GM12891 (cell line): ENCODE measurements at places on chromosomes 11 and 22.

DNA sequence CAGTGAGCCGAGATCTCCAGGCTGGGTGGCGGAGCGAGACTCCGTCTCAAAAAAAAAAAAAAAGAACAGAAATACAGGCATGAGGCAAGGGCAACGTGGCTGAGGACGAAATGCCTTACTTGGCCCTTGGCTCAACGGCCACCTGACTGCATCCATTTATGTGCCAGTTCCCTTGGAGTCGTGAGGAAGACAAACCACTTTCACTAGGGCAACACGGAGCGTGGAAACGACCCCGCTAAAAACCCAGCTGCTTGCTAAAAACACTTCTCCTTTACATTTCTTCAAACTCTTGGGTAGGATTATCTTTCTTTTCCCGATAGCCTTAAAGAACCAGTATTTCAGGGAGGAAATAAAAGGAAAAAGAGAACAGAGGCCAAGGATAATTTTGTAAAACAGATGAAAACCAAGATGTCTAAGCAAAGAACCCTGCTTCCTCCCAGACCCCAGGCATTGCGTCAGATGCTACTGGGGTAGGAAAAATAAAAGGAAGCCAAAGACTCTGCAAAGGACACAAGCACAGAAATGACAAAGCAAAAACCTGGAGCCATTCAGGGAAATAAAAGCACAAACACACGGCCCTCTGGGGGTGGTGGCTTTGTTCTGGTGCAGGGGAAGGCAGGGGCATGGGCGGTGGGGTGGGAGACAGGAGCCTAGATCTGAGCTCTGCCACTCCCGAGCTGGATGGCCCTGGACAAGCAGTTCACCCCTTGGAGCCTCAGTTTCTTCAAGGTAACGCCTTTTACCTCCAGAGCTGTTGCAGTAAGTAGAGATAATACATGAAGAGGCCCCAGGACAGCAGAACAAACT, 37.0 kb downstream of the PC start:
- DNase-seq, result no peak

- no peak for DNase-seq
Measured at GRCh38 chr22:33447733-33448132, 389.6 kb upstream of the SYN3 start.

- no peak for DNase-seq
Measured at GRCh38 chr11:36441610-36442208, 68.4 kb downstream of the TRAF6 start.

DNA sequence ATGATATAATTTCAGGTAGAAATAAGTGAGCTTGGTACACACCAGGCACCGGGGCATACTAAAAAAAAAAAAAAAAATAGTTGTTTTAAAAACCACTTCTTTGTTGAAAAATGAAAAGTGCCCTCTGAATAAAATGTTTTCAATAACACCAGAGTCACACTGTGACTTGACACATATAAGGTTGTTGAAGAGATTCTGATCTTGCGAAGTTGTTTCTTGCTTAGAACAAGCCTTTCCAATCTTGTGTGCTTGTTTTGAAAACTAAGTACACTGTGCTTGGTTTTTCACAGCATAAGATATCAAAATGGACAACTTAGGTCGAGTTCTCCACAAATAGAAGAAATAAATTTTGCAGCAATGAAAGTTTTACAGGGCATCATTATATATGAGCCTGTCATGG, 17.0 kb downstream of the PDGFD start:
- no peak for DNase-seq

- no peak for DNase-seq
Measured at GRCh38 chr11:107705027-107705426, 6.8 kb downstream of the SLN start.

- DNase-seq, result no peak
Measured at GRCh38 chr11:46677991-46678740, 22.3 kb downstream of the ARHGAP1 start.

GRCh38 chr11:17807034-17807433, 72.5 kb downstream of the KCNC1 start:
- no peak for DNase-seq

DNA sequence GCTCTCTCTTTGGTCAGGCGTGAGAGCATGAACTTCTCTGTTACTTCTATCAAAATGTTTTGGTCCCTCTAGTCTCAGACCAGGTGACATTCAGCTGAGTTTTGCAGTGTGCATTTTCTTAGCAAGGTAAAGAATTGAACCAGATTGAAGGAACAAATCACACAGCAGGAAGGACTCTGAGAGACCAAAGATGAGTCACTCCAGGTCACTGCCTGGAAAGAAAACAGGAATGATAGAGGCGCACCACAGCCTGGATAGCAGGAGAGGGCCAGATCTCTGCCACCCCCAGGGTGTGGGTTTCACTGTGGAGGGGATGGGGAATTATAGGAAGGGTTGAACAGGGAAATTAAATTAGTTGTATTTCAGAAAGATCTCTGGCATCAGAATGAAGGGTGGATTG, 788.3 kb downstream of the NTM start:
- DNase-seq, result no peak

DNA sequence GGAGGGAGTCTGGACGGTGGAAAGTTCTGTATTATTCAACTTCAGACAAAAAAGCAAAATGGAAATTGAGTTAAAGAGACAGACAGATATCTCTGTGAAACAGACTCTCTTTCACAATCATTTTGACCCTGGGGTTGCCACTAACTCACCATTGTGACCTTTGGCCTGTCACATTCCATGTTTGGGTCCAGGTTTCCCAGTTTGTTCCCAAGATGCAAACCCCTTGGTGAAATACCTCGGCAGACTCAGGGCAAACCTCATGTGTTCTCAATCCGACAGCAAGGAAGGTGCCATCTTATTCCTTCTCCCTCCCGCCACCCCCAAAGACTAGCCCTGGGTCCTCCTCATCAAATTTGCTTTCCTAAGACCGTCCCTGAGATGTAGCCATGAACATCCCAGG, 41.8 kb downstream of the GALNT18 start:
- no peak for DNase-seq

GRCh38 chr22:49554741-49555140, 272.9 kb downstream of the BRD1 start:
- no peak for DNase-seq

- DNase-seq, result peak; percentile 12
Measured at GRCh38 chr11:20337526-20338154, 25.9 kb upstream of the HTATIP2 start.

DNA sequence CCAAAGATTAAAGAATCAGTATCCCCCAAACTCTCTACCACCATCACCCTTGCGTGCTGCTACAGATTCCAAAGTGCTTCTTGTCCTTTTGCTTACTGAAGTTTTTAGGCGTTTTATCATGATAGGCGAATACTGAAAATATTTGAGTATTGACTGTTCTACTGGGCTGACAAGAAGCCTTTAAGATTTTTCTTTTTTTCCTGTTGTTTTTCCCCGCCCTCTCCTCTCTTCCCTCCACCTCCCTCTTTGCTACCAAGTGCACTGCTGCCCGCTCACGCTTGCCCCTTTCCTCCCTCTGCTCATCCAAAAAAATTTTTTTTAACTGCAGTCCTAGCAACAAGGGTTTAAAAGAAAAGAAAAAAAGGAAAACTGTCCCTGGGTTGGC, 679 bp downstream of the SPCS2 start:
- no peak for DNase-seq

- peak; percentile 17 for DNase-seq
Measured at GRCh38 chr11:5380740-5381342, 2.8 kb upstream of the OR51M1 start.

GRCh38 chr22:36238373-36239149, 766 bp downstream of the APOL2 start:
- no peak for DNase-seq

GRCh38 chr11:128859563-128860441, 7.3 kb downstream of the KCNJ1 start:
- peak; percentile 71 for DNase-seq

DNA sequence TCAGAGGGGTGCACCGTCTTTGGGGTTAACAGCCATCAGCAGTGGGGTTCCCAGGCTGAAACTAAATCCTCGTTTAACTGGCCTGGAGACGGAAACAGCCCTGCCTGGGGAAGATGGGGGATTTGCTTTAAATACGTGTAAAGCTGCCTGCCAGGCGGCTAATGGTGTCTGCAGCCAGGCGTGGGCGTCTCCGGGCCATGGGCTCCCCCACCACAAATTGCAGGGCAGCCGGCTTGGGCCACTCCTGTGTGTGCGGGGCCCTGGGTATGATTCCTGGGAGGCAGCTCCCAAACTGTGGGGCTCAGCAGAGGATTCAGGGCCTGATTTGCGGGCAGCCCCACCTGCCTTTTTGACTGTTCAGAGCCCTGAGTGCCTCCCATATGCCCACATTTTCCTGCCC, 110.5 kb downstream of the KCNQ1 start:
- no peak for DNase-seq

DNA sequence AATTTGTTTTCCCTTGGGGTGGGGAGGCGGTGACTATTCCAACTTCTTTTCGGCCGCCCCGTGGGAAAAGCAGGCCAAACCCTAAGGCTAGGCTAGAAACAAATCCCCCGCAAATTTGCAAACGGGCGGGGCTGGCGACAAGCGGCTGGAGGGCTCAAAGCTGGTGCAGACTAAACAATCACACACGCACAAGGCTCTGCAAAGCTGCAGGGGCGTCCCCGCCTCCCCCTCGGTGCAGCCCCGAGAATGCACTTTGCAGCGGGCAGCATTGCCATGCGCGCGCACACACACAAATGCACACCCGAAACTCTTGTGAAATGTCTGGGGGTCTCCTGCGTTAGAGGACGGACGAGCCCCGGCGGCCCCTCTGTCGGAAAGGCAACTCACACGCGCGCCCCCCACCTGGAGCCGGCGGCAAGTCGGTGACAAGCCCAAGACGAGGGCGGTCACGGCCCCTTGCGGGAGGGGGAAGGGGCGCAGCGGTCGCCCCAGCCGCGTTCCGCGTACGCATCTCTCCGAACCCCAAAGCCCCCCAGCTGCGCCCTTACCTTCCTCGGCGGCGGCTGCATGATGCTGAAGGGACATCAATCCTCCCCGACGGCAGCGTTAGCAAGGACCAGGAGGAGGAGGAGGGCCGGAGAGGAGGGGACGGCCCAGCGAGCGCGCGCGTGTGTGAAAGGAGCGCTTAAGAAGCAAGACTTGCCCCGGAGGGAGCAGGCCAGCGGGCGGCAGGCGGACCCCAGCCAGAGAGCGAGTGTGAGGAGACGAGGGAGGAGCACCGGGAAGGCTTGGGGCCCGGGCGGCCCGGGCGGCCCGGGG, 600 bp downstream of the FCHSD2 start:
- DNase-seq, result no peak

DNA sequence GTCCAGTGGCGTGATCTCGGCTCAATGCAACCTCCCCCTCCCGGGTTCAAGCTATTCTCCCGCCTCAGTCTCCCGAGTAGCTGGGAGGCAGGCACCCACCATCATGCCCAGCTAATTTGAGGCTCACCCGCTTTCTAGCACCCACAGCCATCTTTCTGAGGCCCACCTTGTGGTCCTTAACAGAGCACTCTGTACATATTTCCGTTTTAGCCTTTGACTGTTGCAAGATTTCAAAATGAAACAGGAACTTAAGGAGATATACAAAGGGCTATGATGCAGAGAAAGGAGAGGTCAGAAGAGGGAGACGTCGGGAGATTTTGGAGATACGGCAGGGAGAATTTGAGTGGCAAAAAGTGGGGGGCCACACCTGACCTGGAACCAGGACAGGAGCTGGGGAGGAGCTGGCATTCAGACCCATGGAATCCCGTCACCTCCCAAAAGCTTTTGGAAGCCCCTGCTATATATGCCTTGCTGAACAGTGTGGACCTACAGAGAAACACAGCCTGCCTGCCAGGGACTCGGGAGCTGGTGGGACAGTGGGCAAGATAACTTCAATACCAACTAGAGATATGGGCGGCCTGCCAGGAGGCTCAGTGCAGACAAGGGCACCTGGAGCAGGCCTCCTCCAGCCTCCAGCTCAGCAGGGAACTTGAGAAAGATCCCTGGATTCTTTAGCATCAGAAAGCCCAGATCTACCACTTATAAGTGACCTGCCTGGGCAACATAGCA, 8.0 kb upstream of the CLCF1 start:
- DNase-seq, result no peak

DNA sequence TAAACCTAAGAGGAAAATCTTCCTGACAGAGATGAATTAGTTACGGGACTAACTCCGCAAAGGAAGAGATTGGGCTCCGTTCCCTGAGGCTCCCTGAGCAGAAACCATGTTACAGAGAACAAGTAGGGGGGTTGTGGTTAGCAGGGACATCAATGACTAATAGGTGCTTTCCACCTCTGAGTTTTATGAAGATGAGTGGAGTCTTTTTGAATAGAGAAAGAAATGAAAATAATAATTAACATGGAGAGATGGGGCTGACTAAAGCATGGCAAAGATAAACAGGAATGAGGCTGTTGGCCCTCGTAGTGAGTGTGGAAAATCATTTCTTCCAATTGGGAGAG, 47.5 kb upstream of the PICALM start:
- DNase-seq, result peak; percentile 31

DNA sequence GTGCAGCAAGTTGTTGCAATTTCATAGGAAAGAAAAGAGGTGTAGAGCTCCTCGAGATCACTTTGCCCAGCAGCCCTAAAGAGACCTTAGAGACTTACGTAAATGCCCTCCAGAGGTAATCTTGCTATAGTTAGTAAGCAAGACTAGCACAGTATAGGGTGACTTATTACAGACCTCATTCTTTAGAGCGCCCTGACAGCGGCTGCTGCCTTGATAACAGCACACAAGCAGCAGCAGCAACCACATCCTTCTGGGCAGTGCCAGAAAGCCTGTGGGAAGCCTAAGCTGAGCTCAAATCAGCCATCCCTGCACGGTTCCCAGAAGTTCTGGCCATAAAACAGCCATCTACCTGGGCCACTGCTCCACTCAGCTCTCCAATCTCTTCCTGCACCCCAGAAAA, 22.6 kb upstream of the OR56B1 start:
- DNase-seq, result no peak

DNA sequence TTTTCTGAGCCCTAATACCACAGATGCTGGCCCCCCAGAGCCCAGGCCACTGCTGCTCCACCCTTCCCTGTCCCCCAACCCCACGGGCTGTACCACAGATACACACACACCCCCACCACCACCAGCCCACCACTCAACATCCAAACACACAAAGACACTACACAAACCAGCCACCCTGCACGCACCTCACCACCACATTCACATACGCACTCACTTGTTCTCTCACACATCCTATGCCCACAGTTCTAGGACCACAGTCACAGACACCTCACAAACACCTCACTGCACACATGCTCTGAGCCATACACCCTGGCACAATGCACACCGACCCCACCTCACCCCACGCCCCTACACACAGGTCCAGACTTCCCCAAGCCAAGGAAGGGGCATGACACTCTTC, 22.5 kb upstream of the OAF start:
- DNase-seq, result no peak

GRCh38 chr11:29300420-29300819, 716.4 kb downstream of the KCNA4 start:
- no peak for DNase-seq

DNA sequence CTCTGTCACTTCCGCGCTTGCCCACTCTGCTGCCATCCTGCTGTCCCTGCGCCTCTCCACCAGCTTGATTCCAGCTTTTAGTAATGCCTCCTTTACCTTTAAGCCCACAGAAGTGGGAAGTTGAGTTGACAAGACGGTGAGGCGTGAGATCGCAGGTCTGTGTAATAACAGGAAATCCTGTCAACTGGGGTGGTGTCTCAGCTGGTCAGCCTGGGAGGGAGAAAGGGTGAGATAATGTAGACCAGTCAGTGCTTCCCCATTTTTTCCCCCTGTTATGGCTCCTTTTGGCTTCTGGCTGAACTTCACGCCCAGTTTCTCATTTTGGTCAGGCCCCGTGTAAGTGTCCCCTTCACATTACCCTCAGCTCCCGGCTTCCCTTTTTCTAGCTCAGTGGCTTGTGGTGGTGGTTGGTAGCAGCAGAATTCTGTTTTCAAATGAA, 98.9 kb downstream of the TRAF6 start:
- no peak for DNase-seq
